ENCODE measurements at places on chromosomes 4 and X.

DNA sequence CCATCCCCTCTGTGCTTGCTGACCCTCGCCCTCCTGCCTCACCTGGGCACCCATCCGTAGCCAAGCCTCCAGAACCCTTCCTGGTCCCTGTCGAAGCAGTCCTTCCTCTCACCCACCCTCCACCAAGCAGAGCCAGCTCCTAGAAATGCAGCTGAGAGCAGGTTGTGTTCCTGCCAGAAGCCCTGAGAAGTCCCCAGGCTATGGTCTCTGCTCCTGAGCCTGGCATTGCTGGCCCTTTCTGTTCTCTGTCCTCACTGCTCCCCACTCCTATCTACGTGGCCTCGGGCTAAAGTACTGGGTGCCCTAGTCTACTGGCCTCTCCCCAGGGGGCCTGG, 2.1 kb upstream of the CPZ start:
- DNase-seq, result no peak

- no peak for DNase-seq
These were observed 41.4 kb downstream of the ARHGEF9 start for GRCh38 chrX:63743596-63743995.

DNA sequence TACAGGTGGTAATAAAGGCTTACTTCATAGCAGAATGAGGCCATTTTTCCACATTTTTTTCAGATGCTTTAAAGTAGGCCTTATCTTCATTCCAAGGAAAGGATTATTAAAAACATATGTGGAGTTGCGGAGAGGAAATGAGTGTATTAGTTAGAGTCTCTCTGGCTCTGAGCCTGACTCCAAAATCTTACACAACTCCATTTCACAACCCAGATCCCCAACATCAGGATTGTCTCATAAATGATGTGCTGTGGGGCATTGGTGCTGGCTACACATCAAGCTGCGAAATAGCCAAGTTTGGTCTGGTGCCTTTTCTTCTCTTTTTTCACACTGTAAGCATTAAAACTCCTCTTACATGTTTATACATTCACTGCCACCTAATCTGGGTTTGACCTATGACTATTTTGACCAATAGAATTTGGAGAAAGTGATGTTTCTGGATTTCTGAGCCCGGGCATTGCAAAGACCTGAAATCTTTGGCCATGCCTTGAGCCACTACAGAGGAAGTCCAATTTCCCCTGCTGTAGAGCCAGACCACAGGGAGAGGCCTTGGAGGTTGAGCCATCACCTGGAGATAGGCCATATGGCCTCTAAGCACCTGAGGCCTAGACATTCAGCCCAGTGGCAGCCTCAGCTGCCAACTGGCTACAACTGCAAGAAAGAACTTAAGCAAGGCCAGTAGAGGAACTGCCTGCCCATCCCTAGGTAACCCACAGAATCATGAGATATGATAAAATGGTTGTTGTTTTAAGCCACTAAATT, 16.7 kb upstream of the SOD3 start:
- no peak for DNase-seq

- DNase-seq, result no peak
These were observed 2.2 kb downstream of the AR start for GRCh38 chrX:67545893-67546495.

GRCh38 chr4:189355590-189355989, 585.1 kb upstream of the FRG1 start:
- no peak for DNase-seq

- DNase-seq, result no peak
These were observed 29.5 kb downstream of the ASMTL start for GRCh38 chrX:1423215-1423614.

GRCh38 chr4:38210396-38211114, 250.4 kb downstream of the PTTG2 start:
- no peak for DNase-seq

DNA sequence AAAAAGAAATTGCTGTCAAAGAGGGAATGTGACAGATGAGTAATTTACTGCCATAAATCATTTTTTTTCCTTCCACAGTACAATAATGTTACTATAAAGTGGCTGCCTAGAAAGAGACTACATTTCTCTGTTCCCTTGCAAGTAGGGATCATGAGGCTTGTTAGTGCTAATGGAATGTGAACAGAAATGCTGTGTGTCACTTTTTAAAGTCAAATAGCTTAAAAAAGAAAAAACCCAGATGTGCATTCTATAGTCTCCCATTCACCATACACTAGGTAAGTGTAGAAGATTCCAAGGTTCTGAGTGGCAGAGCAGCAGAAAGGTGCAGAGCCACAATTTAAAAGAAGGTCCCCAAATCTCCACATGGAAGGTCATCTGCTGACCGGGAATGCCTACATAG, 328.4 kb downstream of the CAMK2D start:
- DNase-seq, result no peak

- DNase-seq, result no peak
These were observed 45.9 kb upstream of the PGM2 start for GRCh38 chr4:37780444-37781130.

GRCh38 chr4:96145601-96146000, 305.7 kb downstream of the PDHA2 start:
- no peak for DNase-seq

DNA sequence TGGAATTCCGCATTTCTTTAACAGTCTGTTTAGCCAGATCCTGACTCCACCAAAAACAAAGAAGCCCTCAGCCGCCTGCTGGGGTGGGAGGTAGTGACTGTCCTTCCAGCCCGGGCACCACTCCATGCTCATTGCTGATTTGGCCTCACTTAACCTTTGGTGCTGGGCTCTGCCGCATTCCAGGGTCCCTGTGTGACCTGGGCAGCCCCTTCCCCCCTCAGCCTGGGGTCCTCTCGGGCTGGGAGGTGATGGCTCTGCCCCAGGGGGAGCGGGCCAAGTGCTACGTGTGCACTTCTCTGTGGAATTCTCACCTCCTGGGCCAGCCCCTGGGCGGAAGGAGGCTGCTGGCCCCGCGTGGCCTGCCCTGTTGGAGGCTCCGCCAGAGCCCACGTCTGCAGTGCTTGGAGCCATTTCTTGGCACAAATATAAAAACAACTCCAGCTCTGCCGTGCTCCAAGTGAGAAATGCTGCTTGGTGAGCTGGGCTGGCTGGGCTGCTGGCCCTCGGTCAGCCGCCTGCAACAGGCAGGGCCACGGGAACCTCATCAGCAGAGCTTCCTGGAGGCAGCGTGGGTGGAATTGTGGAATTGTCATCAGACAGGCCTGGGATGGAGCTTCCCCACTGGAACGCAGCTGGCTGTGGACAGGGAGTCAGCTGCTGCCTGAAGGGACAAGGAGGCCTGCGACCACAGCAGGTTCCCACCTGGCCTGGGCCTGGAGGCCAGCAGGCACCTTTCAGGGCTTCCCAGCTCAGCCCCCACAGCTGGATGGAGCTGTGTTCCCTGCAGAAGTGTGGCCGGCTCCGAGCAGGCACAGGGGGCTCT, 66.0 kb downstream of the TRMT44 start:
- no peak for DNase-seq

DNA sequence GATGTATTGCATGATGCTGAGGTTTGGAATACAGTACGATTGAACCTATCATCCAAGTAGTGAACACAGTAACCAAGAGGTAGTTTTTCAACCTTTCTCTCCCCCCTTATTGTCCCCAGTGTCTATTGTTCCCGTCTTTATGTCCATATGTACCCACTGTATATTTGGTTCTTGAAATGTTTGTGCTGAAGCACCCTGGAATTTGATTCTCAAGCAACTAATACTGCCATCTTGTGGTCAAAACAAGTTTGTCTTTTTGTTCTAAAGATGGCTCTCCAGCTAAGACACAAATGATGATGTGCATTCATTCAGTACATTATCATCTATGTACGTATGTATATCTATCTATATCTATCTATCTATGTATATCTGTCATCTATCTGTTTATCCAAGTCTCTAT, 33.5 kb upstream of the DCX start:
- DNase-seq, result peak; percentile 64

GRCh38 chrX:56219700-56220099, 12.5 kb upstream of the KLF8 start:
- DNase-seq, result no peak

- no peak for DNase-seq
These were observed 25.9 kb downstream of the TNIP3 start for GRCh38 chr4:121138039-121138825.

DNA sequence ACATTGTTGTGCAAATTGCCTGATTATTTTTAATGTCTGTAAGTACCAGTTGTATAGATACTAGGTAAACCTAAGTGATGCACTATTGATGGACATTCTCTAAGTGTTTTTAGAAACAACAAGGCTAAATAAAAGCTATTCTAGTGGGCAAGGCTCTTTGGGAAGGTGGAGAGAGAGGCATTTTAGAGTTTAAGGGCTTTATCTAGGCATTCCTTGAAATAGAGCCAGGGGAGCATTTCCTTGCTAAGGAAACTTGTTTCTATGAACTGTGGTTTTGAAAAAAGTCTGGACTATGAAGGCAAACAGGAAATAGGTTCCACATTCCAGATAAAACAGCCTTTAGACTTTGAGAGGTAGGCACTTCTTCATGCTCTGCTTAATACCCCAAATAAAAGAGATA, 23.8 kb downstream of the BMX start:
- DNase-seq, result no peak

GRCh38 chr4:185309770-185310169, 86.0 kb downstream of the LRP2BP start:
- DNase-seq, result no peak

DNA sequence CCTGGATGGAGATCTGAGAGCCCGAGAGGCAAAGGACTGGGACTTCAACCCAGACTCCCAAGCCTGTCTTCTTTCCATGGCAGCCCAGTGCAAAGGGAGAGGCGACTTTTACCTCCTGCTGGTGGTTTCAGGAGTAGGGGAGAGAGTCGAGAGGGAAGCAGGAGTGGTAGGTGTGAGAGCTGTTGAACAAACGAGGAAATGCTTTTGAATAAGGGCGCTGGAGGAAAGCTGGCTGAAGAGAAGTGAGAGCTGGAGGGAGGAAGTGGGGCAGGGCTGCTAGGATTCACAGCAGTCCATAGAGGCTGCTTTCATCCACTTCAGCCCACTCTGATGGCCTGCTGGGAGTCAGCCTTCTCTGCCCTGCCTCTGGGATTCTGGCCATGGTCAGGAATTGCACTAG, 81.8 kb upstream of the EFNB1 start:
- no peak for DNase-seq

GRCh38 chr4:152172146-152172545, 363.7 kb downstream of the FBXW7 start:
- no peak for DNase-seq

- DNase-seq, result no peak
These were observed 271.9 kb downstream of the MID1IP1 start for GRCh38 chrX:39073131-39073530.

DNA sequence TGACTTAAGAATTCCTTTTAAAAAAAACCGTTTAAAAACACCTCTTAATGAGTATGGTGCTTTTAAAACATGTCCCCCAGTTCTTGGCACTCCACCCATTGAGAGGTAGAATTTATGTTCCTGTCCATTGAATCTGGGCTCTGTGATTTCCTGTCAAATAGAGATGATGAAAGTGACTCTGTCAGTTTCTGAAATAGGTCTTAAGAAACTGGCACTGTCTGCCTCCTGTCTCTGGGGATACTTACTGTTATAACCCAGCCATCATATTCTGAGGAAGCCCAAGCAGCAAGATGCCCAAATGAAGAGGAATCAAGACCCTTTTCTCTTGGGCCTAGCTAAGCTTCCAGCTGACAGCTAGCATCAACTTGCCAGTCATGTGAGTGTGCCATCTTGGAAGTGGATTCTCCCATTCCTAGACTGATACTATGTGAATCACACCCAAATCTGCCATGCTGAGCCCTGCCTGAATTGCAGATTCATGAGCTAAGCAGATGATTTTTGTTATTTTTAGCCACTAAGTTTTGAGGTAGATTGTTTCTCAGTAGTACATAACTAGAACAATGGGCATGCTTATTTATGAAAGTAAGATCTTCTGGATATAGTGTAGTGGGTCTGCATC, 22.8 kb downstream of the C4orf54 start:
- DNase-seq, result no peak

DNA sequence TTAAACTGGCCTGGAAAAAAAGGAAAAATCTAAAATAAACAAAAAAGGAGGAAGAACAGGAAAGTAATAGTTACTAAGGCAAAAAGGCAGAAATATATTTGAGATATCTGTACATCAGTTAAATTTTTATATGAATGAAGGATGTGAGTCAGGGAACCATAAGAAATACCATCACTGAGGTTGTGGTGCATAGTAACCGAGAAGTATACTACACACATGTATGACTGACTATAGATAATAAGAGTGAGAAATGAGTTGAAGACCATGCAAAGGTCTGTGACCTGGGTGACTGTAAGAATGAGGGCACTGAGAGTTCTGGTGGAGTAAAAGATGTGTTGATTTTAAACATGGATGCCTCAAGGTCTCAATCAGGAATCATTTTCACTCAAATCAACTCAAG, 220.6 kb upstream of the FAM241A start:
- DNase-seq, result no peak

DNA sequence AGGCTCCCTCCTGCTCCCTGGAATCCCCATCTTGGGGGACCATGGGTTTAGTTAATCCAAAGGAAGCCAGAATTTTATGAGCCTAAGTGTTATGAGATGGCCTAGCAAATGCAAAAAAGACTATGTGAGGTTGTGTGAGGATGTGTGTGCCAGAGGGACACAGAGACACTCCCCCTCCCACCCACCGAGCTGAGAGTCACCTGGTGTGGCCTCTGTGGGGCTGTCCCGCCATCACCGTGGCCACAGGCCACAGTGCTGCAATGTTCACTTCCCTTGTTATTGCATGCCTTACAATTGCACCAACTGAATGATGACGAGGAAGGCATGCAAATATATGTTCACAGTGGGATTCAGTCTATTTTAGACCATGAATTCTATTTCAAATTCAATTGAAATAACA, 601 bp upstream of the FGFBP2 start:
- no peak for DNase-seq

DNA sequence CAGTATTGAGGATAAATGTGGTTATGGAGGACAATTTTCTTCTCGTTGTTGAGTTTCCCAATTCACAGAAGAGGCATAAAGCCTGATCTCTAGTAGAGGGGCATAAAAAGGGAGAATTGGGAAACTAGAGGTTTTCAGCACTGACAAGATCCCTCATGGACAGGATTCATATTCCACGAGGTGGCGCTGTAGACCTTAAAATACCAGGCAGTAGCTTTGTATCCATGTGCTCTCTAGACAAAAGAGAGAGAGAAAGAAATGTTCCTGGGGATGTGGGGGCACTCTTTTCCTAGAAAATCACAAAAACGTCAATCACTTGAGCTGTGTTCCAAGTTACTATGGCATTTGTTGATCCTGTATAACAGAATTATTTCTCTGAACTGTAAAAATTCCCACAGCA, 128.3 kb downstream of the MAGEE1 start:
- no peak for DNase-seq

DNA sequence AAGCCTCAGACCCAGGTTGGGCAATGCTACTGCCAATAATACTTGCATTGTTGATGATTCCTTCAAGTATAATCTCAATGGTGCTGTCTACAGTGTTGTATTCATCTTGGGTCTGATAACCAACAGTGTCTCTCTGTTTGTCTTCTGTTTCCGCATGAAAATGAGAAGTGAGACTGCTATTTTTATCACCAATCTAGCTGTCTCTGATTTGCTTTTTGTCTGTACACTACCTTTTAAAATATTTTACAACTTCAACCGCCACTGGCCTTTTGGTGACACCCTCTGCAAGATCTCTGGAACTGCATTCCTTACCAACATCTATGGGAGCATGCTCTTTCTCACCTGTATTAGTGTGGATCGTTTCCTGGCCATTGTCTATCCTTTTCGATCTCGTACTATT, 7.4 kb downstream of the LPAR4 start:
- DNase-seq, result no peak
